ENCODE measurements at places on chromosomes 5 and 9.

DNA sequence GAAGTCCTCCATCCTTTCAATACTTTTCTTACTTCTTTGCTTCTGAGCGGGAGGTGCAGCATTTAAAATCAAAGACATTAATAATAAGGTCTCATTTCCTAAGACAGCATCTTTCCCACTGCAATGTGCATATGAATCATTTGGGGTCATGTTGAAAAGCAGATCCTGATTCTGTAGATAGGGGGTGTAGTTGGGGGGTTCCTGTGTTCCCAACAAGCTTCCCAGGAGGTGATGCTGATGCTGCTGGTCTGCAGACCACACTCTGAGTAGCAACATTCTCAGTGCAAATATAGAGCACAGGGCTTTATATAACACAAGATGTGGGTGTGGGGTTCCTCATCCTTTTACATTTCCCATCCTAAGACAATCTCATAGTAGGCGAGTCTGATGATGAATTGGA, 126.5 kb upstream of the PALM2AKAP2 start:
- DNase-seq, result no peak

GRCh38 chr9:123421186-123421585, 65.2 kb downstream of the CRB2 start:
- no peak for DNase-seq

- no peak for DNase-seq
These were observed 31.8 kb downstream of the CSF1R start for GRCh38 chr5:150054569-150054968.

GRCh38 chr5:126402621-126403555, 20.3 kb upstream of the GRAMD2B start:
- no peak for DNase-seq

DNA sequence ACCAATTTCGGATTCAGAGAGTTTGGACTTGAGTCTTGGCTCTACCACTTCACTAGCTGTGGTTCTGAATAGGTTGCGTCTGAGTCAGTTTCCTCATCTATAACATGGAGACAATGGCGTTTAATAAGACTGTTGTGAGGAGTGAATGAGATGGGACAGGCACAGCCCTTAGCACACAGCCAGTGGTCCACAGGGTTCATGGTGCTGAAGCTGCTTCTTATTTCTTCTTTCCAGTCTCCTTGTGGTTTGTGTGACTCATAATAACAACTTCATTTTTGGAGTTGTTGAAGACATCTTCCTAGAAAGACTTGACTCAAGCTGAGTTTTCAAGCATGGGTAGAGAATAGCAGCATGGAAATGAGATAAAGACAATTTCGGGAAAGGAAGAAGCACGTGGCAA, 172.6 kb upstream of the PPP2R2B start:
- no peak for DNase-seq

DNA sequence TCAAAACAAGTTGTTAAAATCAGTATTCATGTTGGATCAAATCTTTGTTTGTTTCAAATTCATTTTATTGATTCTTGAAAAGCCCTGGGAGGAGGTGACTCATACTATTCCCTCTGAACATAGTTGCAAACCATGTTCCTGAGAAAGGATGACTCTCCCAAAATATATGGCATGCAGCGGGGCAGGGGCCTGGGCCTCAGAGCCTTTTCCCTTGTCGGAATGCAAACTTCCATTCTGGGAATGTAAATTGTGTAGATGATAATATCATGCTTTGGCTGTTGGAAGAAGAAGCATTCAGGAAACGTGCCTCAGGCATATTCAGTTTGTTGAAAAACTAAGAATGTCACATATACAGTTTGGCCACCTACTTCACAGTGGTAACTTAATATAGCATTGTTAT, 242.0 kb downstream of the AUH start:
- DNase-seq, result no peak
